Endodermal cell (in vitro differentiated cells): ENCODE measurements at places on chromosomes 2 and 18. TPM values are rescaled to one million over a fixed set of nuclear protein-coding genes. Genes with fewer than 3 reads are reported as not detected.

CCDC85A gene
- 0.28 to 0.86 TPM (median 0.82 TPM) in 3 replicates for total RNA-seq

DCAF17 gene
- 24.9 to 39.7 TPM (median 31.7 TPM) in 3 replicates for total RNA-seq

SERPINB3 gene
- not detected in 3 replicates for total RNA-seq

AMER3 gene
- 1.2 and 2.3 TPM in 2 replicates for total RNA-seq

CFC1 gene
- total RNA-seq: 6.4 and 6.9 TPM in 2 replicates

TGFA gene
- total RNA-seq: 1.6 to 3.4 TPM (median 3.2 TPM) in 3 replicates

CCL20 gene
- not detected in 3 replicates for total RNA-seq

ANXA4 gene
- total RNA-seq: 19.1 and 21.4 TPM in 2 replicates

NOSTRIN gene
- total RNA-seq: 0.42 and 0.52 TPM in 2 replicates

UGT1A1 gene
- total RNA-seq: not detected in 3 replicates

UGT1A5 gene
- not detected in 3 replicates for total RNA-seq

ZEB2 gene
- 0.29 TPM in 1 of 2 replicates, not detected in the other for total RNA-seq

FBXO41 gene
- 8.9 and 9.0 TPM in 2 replicates for total RNA-seq

OLA1 gene
- total RNA-seq: 158 to 181 TPM (median 158 TPM) in 3 replicates

RGPD3 gene
- total RNA-seq: 0.28 to 0.49 TPM (median 0.44 TPM) in 3 replicates

DCDC2C gene
- total RNA-seq: not detected in 3 replicates

PTMA gene
- 1,274 to 1,450 TPM (median 1,360 TPM) in 3 replicates for total RNA-seq

NTSR2 gene
- not detected in 2 replicates for total RNA-seq

REG3G gene
- not detected in 3 replicates for total RNA-seq

C2orf78 gene
- not detected in 2 replicates for total RNA-seq

COL6A3 gene
- 1.2 and 1.3 TPM in 2 replicates for total RNA-seq

SLC4A5 gene
- 2.0 to 2.5 TPM (median 2.5 TPM) in 3 replicates for total RNA-seq

KCNG2 gene
- total RNA-seq: not detected in 2 replicates

STPG4 gene
- total RNA-seq: 0.15 and 0.25 TPM in 2 replicates

KIAA2012 gene
- total RNA-seq: 0.19 to 0.72 TPM (median 0.62 TPM) in 3 replicates

TEX44 gene
- not detected in 2 replicates for total RNA-seq

LOXHD1 gene
- total RNA-seq: 1.1 and 2.1 TPM in 2 replicates

TEKT4 gene
- total RNA-seq: not detected in 2 replicates

CSRNP3 gene
- 13.6 to 16.1 TPM (median 14.1 TPM) in 3 replicates for total RNA-seq

NXPH2 gene
- 0.35 to 4.8 TPM (median 4.3 TPM) in 3 replicates for total RNA-seq

FAM161A gene
- total RNA-seq: 13.4 to 18.4 TPM (median 15.1 TPM) in 3 replicates

CACNB4 gene
- total RNA-seq: 0.93 to 15.1 TPM (median 0.99 TPM) in 3 replicates

RIT2 gene
- total RNA-seq: 0.36 TPM in 1 of 3 replicates, not detected in the others

TSPYL6 gene
- not detected in 3 replicates for total RNA-seq

KCNE4 gene
- total RNA-seq: not detected in 3 replicates
